Natural killer cell (primary cell): ENCODE measurements at places on chromosomes 5 and 9.
A peak's percentile ranks its signal among the peaks of the same experiment; 100 is the strongest.

DNA sequence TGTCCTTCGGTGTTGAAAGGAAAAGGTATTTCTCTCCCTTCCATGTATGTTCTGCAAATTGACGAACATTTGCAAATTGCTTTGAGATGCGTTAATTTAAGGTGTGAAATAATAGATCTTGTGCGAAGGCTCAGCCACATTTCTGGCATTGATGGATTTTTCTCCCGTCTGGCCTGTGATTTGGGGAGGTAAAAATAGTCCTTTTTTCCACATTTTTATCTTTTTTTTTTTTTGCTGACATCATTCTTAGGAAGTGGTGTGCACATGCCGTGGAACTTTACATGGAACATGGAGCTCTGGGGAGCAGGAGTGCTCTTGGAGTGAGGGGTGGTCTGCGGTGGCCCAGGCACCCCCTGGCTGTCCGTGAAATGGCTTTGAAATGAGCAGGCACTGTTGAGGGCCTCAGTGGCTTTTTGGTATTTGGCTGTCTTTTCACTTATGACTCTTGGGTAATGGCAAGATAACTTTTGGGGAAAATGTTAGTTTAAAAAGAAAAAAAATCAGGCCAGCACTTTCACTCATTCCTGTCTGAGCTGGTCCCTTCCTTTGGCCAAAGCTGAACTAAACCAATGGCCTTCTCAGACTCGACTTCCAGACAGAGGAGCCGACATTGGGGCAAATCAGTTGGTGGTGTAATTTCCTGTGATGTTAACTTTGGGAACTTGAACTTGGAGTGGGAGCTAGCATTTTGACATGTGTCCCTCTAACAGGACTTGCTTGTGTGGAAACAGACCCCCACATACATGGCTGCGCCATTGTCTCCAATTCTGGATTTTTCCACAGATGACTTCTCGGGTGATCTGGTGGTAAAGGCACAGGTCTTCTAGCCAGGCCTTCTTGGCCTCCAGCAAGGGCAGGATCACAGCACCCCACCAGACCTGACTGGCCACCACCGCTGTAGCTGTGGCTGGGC lies 4.2 kb downstream of the NEK6 start:
- no peak overlapping the region for H3K4me3 ChIP-seq
- no peak overlapping the region for H3K27ac ChIP-seq
- peaks cover 90% of the 10 kb centered on the region for H3K4me1 ChIP-seq
- H3K36me3 ChIP-seq: peaks cover 7% of the 10 kb centered on the region

DNA sequence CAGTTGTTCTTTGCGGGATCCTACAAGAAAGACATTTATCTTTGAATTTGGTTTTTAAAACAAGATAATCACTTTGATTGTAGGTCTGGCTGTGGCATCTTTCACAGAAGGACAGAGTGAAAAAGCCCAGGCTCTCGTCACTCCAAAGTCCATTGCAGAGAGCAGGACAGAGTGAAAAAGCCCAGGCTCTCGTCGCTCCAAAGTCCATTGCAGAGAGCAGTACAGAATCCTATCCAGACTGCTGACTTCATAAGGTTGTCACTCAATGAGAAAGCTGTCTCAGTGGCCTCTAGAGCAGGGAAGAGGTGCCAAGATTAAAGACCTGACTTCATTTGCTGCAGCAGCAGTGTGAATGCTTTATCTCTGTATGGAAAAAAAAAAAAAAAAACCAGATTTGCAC lies 16.3 kb upstream of the GPX8 start:
- no peak for DNase-seq
- no peak overlapping the region for H3K4me3 ChIP-seq
- no peaks in the 10 kb centered on the region for H3K27me3 ChIP-seq
- H3K36me3 ChIP-seq: no peaks in the 10 kb centered on the region
- peaks cover 7% of the 10 kb centered on the region for H3K4me1 ChIP-seq

DNA sequence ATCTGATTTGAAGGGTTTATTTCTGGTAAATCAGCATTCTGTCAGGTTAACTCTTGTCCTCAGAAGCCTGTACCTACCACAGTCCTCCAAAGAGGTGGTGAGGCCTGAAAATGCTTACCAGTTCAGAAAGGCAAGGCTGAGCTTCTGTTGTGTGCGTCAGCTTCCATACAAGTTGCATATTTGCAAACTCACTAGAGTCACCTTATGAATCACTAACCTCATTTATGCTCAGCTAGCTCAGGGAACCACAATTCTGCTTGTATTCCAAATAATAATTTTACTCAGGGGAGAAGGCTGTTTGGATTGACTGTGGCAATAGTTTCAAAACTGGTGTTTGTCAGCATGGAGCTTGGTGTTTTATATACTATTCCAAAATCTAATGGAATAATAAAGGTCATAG lies 355.1 kb upstream of the RFX3 start:
- no peak for DNase-seq
- H3K4me1 ChIP-seq: no peaks in the 10 kb centered on the region
- no peaks in the 10 kb centered on the region for H3K36me3 ChIP-seq
- H3K4me3 ChIP-seq: no peak overlapping the region
- no peak overlapping the region for H3K27ac ChIP-seq

DNA sequence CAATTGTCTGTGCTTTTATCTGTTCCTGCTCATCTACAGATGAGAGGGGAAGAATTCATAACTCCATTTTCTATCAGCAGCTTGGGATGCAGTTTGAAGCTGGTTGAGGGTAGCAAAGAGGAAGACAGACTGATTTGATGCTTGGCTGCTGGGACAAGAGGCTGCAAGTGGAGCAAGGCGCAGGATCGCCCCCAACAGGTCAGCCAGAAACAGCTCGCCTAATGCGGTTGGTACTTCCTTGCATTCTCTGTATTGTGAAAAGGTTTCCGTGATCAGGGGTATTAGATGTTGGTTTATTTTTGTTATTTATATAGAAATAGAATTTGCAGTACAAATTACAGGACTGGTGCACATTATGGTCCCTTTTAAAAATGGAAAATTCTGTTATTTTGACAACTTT lies 40.6 kb downstream of the ZNF883 start:
- no peaks in the 10 kb centered on the region for H3K36me3 ChIP-seq
- H3K27me3 ChIP-seq: no peaks in the 10 kb centered on the region
- no peak for DNase-seq
- no peak overlapping the region for H3K4me3 ChIP-seq
- H3K4me1 ChIP-seq: no peaks in the 10 kb centered on the region

GRCh38 chr5:142808878-142809598 lies 38.9 kb downstream of the ARHGAP26 start:
- H3K4me1 ChIP-seq: peaks cover 22% of the 10 kb centered on the region
- no peak overlapping the region for H3K27ac ChIP-seq
- no peaks in the 10 kb centered on the region for H3K36me3 ChIP-seq
- DNase-seq: no peak
- H3K4me3 ChIP-seq: no peak overlapping the region

DNA sequence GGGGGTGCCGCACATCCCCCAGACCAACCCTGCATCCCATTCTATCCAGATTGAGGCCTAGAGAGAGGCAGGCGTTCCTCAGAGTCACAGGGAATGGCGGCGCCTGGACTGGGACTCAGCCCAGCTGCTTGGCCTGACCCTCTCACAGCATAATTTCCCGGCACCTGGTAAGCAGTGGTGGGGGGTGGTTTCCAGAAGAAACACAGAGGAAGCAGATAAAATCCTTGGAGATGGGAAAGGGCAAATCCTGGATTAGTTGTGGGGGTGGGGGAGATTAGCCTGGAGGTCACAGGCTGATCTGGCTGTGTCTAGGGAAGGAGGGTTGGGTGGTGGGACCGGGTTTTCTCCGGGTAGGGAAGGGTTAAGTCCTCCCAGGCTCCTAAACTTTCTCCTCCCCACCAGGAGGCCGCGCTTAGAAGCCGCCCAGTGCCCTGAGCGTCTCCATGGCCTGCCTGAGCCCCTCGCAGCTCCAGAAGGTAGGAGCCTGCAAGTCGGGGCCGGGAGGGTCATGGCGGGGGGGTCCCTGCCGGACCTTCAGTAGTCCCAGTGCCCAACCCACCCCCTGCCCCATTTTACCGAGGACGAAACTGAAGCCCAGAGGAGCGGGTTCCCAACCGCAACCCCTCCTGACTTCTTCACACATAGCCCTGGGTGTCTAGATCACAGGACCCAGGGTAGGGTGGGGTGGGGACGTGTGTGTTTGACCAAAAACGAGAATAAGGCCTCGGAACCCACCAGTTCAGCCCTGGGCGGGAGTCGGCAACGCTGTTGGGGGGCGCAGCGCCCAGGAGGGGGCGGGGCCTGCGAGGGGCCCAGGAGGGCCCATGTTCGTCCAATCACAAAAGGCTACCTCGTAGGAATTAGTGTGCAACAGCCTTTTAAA lies 1.3 kb downstream of the PHYHD1 start:
- DNase-seq: peak; percentile 37
- H3K4me3 ChIP-seq: peak overlapping the region; percentile 30
- H3K36me3 ChIP-seq: peaks cover 14% of the 10 kb centered on the region
- peak overlapping the region; percentile 74 for H3K27ac ChIP-seq
- H3K27me3 ChIP-seq: no peaks in the 10 kb centered on the region

DNA sequence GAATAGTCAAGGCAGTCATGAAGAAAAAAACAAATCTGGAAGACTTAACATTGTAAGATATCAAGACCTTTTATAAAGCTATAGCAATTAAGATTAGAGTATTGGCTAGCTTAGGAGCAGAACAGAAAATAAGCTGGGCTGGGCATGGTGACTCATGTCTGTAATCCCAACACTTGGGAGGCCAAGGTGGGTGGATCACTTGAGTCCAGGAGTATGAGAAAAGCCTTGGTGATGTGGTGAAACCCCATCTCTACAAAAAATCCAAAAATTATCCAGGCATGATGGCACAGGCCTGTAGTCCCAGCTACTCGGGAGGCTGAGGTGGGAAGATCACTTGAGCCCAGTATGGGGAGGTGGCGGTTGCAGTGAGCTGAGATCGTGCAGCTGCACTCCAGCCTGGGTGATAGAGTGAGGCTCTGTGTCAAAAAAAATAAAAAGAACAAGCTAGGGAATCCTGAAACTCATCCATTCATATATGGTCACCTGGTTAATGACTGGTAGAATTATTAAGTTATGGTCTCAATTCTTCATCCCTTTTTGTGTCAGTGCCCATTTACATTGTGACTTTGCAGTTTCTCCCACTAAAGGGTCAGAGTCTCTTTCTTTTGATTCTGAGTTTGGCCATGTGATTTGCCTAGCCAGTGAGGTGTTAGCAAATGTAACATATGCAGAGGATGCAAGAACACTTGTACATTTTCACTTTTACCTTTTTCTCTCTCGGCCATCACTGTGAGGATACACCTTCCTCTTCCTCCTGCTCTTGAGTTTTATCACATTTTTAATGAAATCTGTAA lies 144.6 kb upstream of the SGCD start:
- no peak overlapping the region for H3K27ac ChIP-seq
- no peaks in the 10 kb centered on the region for H3K36me3 ChIP-seq
- H3K4me1 ChIP-seq: no peaks in the 10 kb centered on the region
- no peak for DNase-seq
- H3K27me3 ChIP-seq: no peaks in the 10 kb centered on the region

- no peaks in the 10 kb centered on the region for H3K27me3 ChIP-seq
- H3K4me3 ChIP-seq: no peak overlapping the region
- no peak for DNase-seq
- no peaks in the 10 kb centered on the region for H3K4me1 ChIP-seq
- H3K27ac ChIP-seq: no peak overlapping the region
These were observed 84.3 kb upstream of the CACNA1B start for GRCh38 chr9:137793196-137793841.

DNA sequence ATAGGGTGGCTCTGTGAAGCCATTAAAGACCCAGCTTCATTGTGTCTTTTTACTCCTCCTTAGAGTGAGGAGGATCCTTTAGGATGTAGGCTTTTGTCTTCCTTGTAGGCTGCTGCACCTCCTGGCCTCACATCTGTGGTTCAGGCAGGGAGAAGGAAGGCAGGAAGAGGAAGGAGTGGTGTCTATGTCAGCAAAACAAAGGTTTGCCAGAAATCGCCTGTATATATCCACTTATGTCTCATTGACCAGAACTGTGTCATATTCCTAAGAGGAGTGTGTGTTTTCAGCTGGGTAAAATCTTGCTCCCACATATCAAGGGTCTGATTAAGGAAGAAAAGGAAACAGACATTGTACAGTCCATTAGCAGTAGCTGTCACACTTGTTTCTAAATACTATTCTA lies 213.8 kb downstream of the ARHGAP26 start:
- peak overlapping the region; percentile 62 for H3K27ac ChIP-seq
- no peaks in the 10 kb centered on the region for H3K27me3 ChIP-seq
- no peaks in the 10 kb centered on the region for H3K36me3 ChIP-seq
- no peak overlapping the region for H3K4me3 ChIP-seq

GRCh38 chr5:111551569-111552275 lies 39.4 kb upstream of the STARD4 start:
- H3K27ac ChIP-seq: no peak overlapping the region
- H3K4me1 ChIP-seq: peaks cover 3% of the 10 kb centered on the region
- H3K4me3 ChIP-seq: no peak overlapping the region
- H3K36me3 ChIP-seq: no peaks in the 10 kb centered on the region
- no peak for DNase-seq
- no peaks in the 10 kb centered on the region for H3K27me3 ChIP-seq

DNA sequence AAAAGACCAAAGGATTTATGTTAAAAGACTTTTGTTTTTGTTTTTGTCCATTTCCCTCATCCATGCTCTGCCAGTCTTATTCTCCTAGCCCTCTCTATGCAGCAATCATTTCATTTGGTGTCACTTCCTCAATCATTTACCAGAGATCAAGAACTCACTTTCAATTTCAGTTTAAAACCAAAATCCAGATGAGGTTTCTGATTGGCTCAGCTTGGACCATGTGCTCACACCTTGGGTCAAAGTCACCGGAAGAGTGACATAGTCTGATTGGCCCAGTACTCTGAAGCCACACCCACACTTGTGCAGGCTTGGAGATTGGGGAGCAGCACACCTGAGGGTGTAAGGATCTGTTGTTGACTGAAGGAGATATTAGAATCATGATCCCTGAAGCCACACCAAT lies 79.6 kb downstream of the TLR4 start:
- H3K36me3 ChIP-seq: no peaks in the 10 kb centered on the region
- H3K27me3 ChIP-seq: no peaks in the 10 kb centered on the region
- H3K4me3 ChIP-seq: no peak overlapping the region
- peaks cover 10% of the 10 kb centered on the region for H3K4me1 ChIP-seq

DNA sequence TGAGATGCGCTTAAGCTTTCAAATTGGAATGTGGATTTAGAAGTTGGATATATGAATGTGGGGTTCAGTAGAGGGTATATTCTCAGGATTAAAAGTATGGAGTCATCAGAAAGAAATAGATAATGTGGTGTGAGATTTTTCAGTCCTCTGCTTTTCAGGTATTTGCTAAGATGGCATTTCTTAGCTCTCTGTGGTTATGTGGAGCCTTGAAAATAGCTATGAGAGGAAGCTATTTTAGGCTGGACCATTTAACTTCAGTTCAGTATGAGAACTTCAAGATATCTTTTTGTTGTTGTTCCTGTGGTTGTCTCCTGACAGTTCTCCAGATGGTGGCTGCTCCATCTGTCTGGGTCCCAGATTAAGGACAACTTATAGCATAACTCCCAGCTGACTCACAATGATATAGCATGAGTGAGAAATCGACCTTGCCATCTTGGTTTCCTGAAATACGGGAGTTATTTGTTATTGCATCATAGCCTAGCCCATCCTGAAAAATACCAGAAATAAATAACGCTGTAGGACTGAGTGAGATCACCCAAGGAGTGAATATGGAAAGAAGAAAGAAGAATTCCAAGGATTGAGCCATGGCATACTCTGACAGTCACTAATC lies 461.5 kb downstream of the ANXA1 start:
- H3K36me3 ChIP-seq: no peaks in the 10 kb centered on the region
- H3K4me1 ChIP-seq: no peaks in the 10 kb centered on the region
- no peak overlapping the region for H3K27ac ChIP-seq
- DNase-seq: no peak

GRCh38 chr5:65910711-65911110 lies 15.7 kb upstream of the ERBIN start:
- no peak for DNase-seq
- H3K4me3 ChIP-seq: no peak overlapping the region
- H3K27me3 ChIP-seq: no peaks in the 10 kb centered on the region
- H3K36me3 ChIP-seq: no peaks in the 10 kb centered on the region
